ENCODE measurements at places on chromosomes 7 and 10.
A peak's percentile ranks its signal among the peaks of the same experiment; 100 is the strongest.

- no peak for DNase-seq
Measured at GRCh38 chr10:63155388-63156020, 22.4 kb downstream of the NRBF2 start.

GRCh38 chr10:124032971-124033886, 60.2 kb downstream of the CHST15 start:
- no peak for DNase-seq

- no peak for DNase-seq
Measured at GRCh38 chr10:21634599-21635365, 100.8 kb downstream of the MLLT10 start.

DNA sequence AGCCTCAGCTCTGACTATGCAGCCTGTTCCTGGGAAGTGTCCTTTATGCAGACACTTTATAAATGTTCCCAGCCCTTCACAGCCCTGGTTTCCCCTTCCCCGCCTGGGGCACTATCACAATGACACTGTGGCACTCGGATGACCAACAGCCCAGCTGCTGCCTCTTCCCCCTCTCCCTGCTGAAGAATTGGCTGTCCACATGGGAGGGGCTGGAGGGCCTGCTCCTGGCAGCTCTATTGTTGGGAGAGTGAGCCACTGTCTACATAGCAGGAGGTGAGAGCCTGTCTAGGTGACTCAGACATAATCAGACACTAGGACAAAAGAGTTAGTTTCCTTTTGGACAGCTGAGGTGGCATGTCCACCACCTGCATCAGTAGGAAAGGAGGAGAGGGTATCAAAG, 437.5 kb downstream of the PLXNA4 start:
- no peak for DNase-seq

DNA sequence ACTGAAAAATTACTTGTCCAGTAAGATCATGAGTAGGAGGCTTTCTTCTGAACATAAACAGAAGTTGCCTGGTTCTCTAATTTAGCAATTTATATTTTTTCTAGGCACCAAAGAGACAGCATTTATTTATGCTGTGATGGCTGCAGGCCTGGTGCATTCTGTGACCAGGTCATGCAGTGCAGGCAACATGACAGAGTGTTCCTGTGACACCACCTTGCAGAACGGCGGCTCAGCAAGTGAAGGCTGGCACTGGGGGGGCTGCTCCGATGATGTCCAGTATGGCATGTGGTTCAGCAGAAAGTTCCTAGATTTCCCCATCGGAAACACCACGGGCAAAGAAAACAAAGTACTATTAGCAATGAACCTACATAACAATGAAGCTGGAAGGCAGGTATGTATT, 2.8 kb downstream of the WNT16 start:
- DNase-seq: no peak

GRCh38 chr7:93923942-93924341, 2.4 kb downstream of the GNG11 start:
- no peak for DNase-seq

GRCh38 chr10:86218160-86218559, 148.4 kb downstream of the GRID1 start:
- DNase-seq: no peak

DNA sequence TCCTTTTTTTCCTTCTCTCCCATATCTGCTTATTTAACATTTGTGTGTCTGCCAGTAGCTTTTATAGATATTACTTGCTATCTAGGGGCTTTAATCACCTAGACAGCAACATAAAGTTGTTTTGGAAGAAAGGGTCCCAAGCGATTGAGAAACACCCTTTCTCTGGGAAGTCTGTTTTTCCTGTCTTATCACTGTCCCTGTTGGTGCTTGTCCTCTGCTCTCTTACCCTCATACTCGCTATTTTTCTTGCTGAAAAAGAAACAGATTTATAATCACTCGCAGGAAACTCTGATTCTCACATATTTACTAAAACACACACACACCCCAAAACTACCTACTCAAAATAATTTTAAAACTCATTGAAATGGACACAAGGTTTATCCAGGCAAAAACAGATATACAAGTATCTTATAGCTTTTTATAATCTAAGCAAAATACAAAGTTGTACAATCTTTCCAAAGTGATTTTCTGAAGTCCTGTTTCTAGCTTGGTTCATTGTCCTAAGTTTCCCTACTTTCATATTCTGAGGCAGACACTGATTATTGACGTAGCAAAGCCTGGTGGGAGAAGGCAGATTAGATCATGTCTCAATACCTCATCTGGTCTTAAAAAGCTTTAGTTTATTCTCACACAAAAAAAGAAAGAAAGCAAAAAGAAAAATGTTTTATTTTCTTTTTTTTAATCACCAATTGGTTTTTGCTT, 157.3 kb downstream of the CACNA2D1 start:
- DNase-seq: no peak

- DNase-seq: no peak
Measured at GRCh38 chr10:89206402-89207180, 526 bp downstream of the CH25H start.

DNA sequence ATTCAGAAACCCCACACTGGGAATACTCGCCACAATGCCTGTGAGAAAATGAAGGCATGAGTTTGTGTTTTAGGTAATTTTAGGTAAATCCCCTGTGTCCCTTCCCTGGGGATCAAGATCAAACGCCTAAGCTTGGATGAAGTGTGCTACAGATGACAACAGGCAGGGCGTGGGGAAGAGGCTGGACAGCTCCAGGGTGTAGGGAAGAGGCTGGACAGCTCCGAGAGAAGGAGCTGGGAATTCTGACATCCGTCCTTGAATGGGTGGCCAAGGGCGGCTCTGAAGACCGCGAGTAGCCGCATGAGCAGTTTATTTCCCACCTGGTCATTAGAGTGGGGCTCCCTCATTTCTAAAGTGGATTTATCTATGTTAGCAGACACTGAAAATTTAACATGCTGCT, 109.7 kb downstream of the RAMP3 start:
- DNase-seq: no peak

- DNase-seq: no peak
Measured at GRCh38 chr7:26005683-26006410, 146.2 kb upstream of the NFE2L3 start.

DNA sequence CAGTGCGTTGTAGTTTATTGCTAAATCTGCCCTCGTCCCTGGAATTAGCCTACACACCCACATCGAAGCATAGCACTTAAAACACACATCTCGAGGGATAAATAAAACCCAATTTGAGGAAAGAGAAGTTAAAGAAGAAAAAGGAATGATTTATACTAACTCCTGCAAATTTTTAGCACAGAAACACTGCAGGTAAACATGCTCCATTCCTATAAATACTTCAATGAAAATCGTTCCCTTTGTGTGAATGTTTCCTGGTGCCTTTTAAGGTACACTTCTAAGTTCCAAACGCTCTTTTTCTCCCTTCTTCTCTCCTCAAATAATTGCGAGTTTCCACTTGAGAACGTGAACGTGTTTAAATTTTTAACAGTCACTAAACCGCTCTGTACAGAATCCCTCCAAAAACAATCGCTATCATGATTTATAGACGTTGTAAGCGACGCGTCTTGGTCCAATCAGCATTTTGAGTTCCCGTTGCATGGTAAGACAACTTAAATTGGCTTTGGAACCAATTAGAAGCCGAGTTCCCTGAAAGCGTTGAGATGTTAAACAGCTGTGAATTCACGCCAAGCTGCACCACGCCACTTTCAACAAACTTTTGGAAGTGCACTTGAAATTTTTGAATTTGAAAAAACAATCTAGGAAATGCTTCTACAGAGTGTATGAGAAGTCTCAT, 12.5 kb upstream of the EBLN1 start:
- no peak for DNase-seq

DNA sequence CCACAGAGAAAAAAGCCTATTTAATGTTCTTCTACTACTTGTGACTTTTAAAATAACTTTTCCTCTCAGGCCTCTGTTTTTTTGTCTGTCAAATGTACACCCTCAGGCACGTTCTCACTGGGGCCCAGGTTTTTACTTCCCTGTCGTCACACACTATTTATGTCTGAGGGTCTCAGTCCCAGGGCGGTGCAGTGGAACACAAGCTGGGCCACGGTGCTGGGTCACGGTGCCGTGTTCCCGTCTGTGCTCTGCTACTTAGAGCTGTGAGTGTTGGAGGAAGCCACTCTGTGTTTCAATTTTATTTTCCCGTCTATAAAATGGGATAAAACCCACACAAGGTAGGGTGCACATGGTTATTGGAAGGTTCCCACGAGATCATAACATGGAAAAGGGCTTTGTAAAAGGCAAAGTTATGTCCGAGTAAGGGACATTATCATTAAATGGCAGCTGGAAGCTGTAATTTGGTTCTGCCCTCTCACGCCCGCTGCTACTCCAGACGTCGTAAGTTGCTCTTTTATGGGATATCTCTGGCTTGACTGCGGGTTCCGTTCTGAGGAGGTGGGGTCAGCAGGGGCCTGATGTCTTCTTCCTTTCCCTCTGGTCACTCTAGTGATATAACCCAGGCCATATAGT, 25.2 kb downstream of the ZNF775 start:
- no peak for DNase-seq

- no peak for DNase-seq
Measured at GRCh38 chr7:55366461-55367070, 1.4 kb downstream of the LANCL2 start.

DNA sequence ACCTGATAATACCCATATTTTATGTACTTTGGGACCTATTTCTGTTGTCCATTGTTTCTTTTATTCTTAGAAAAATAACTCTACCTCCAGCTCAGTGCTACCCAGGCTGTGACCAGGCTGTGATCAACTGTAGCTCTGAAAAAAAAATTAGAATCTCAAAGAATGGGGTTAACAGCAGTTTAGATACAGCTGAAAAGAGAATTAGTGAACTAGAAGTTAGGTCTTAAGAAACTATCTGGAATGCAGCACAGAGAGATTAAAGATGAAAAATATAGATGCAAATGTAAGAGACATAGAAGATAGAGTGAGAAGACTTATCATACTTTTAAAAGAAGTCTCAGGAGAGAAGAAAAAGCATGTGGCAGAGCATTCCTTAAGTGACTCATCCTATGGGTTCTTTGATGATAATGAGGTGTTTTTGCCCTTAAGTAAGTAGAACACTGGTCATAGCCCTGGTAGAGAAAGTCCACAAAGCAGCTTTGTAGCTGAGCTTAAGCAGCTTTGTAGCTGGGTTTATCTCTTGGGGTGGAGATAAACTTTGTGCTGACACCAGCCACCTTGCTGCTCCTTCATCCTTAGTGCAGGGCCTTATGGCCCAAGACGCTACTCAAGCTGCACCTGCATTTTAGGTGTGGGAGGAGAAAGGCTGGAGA, 27.3 kb upstream of the SFRP5 start:
- DNase-seq: no peak

GRCh38 chr7:2771274-2771731, 72.8 kb downstream of the GNA12 start:
- DNase-seq: peak; percentile 78

DNA sequence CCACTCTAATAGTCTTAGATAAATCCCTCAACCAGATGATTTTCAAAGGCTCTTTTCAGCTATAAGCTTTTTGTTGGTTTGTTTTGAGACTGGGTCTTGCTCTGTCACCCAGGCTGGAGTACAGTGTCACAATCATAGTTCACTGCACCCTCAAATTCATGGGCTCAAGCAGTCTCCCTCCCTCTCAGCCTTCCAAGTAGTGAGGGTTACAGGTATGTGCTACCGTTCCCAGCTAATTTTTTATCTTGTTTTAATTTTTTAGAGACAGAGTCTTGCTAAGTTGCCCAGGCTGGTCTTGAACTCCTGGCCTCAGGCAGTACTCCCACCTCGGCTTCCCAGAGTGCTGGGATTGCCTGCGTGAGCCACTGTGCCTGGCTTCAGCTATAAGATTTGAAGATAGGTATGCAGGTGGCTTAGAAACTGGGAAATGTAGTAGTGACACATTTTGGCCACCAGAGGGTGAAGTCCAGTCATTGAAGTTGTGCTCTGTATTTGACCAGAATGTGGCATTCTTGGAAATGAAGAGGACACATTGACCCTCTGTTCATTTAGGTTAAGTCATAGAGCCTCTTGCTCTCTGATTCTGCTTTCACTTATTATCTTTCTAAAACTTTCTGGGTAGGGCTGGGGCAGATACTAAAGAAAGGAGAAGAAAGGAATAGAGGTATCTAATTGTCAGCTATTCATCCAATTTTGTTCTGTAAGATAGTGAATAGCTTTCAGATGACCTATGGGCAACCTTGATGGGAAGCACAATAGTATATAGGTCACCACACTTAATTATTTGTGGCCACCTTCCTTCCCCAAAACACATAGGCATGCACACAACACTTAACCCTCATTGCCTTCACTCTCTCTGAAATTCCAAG, 36.0 kb downstream of the R3HCC1L start:
- no peak for DNase-seq

GRCh38 chr7:92496876-92497275, 19.1 kb upstream of the ERVW-1 start:
- DNase-seq: no peak

DNA sequence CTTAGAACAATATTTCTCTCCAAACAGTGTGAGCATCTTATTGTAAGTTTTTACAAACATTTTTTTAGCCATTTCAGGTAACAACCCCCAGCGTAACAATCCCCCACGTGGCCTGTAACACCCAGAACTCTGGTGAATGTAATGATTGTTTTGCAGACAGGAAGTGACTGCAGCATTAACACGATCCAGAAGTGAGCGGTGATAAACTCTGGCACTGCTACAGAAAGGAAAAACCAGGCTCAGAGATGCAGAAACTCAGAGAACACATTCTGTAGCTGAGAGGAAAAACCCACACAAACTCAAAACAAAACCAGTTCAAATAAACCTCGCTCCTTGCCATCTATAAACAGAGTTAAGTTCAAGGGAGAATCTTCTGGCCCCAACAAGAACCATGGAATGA, 285.7 kb downstream of the FGFR2 start:
- no peak for DNase-seq

- no peak for DNase-seq
Measured at GRCh38 chr10:22466763-22467334, 121.6 kb downstream of the SPAG6 start.

GRCh38 chr10:132546567-132547420, 9.2 kb downstream of the INPP5A start:
- DNase-seq: no peak

DNA sequence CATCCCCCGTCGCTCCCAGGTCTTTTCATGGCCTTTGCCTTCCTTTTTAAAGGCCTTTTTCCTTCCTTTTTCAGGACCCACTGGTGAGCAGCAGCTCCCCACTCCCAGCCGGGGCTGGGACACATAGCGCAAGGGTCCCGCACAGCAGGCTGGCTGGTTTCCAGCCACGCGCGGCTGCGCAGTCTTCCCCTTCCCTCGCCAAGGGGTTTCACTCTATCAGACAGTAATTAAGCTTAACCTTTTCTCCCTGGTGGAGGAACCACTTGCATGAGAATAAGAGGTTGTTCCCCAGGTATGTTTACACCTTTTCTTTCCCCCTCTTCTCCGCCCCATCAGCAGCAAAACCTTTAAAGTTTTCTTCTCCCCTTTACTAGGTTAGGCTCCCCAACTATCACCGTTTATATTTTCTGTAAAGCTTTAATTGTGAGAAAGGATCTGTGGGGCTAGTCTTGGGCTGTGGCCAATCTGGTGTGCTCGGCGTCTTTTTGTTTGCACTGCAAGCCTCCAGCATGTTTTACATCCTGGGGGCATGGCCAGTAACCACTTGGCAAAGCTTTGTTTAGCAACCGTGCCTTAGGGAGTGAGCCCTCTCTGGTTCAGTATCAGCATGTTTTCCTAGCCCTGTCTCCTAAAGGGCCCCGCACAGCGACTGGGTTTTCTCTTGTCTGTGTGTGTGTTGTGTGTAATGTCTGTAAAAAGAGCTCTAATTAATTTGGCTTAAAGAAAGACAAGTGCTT, 219.6 kb downstream of the PHF14 start:
- DNase-seq: no peak

- DNase-seq: no peak
Measured at GRCh38 chr10:90992462-90992861, 71.6 kb upstream of the ANKRD1 start.

GRCh38 chr7:106812027-106812643, 52.9 kb upstream of the PIK3CG start:
- peak; percentile 76 for DNase-seq

Measured in vagina (tissue), 2 donors.